ENCODE measurements at places on chromosomes 6 and 20.

DNA sequence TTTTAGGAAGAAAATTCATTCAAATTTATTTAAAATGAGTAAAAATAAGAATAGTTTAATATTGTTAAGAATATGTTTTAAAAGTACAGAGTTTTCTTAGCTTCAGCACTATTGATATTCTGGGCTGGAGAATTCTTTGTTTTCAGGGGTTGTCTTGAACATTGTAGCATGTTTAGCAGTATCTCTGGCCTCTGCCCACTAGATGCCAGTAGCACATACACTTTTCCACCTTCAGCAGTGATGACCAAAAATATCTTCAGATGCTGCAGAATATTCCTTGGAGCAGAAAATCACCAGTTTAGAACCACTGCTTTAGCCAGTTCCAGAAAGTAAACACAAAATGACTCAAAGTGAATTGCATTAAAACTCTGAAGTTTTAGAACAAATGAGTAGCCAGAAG, 19.4 kb upstream of the SDHAF4 start:
- DNase-seq = peak; percentile 8

GRCh38 chr6:24147511-24148153, 21.6 kb downstream of the NRSN1 start:
- no peak for DNase-seq

DNA sequence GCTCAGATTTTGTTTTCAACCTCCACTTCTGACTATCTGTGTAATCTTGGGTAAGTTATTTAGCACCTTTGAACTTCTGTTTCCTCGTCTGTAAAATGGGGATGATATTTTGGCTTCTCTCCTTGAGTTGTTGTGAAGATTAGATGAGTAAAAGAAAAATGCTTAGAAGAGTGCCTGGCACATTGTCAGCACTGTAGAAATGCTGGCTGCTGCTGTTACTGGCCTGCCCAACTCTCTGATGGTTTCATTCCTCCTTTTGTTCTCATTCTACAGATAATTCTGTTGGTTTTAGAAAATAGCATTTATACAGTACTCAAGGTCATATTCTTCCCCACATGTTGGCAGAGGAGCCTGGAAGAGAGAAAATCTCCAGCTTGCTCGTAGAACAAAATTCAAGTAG, 547.2 kb upstream of the JAG1 start:
- no peak for DNase-seq

DNA sequence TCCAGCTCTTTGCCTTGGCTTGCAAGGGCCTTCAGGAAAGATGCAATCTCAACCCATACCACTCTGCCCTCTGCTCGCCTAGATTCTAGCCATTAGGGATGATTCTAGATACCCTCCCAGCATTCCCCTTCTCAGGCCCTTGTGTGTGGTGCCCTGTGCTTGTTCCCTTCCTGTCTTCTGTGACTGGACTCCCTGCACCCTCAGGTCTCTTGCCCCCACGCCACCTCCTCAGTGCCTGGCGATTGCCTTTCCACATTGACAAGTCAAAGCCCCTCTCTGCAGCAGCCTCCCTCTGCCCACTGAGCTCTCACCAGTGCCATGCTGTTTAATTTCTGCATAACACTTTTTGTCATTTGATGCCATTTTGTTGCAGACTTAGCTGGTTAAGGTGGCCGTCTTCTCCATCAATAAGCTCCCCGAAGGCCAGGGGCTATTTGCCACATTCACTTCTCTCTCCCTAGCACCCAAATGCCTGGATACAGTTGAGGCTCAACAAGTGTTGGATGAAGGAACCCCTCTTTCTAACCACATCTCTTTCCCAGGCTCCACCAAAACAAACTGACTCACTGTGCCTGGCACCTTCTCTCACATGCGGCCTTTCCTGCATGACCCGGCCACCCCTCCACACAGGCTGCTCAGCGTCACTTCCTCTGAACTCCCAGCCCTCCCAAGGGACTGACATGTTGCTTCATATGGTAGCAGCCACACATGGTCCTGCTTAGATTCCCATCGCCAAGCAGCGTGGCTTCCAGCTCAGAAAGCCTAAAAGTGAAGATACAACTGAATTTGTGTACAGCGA, 4.6 kb upstream of the TXNDC5 start:
- peak; percentile 69 for DNase-seq

Data from EL (cell line).